Gastrocnemius medialis (tissue), 4 donors: ENCODE measurements at places on chromosomes 7 and 10.

DNA sequence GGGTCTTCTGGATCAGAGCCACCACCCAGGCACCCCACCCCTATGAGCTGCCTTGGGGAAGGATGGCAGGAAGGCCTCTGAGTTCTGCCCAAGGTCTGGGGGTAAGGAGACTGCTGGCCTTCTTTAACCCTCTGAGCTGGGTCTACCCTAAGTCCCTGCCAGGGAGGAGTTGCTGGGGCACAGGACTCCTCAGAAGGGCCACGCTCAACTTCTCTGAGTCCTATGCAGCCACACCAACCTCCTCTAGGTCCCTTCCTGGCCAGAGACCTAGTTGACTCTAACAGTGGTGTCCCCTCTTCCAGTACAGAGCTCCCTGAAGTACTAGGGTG, 2.6 kb upstream of the NEURL1 start:
- DNase-seq, result no peak

GRCh38 chr7:30330134-30331111, 46.0 kb downstream of the ZNRF2 start:
- no peak for DNase-seq

DNA sequence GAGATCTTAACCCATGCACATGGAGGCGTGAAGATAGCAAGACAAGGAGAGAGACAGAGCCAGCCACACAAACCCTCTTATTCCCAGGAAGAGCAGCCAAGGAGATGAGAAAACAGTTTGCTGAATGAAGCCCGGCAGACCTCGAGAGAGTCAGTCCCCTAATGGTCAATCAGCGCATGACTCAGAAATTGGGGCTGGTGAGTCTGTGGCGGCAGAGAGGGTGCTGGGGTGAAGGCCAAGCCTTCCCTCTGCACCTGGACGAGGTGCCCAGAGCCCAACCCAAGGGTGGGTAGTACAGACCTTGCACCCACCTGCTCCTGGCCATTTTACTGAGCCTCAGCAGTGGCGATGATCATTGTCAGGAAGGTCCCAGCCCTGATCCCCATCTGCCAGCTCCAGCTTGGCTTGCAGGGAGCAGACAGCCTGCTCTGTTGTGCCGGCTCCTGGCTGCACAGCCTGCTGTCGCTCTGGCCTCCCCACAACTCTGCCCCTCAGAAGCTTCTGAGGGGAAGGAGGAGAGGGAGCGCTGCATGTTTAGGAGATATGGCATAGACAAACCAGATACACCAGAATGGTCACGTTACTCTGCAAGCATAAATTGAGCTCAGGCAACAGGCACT, 256.6 kb downstream of the RPS24 start:
- DNase-seq, result no peak

DNA sequence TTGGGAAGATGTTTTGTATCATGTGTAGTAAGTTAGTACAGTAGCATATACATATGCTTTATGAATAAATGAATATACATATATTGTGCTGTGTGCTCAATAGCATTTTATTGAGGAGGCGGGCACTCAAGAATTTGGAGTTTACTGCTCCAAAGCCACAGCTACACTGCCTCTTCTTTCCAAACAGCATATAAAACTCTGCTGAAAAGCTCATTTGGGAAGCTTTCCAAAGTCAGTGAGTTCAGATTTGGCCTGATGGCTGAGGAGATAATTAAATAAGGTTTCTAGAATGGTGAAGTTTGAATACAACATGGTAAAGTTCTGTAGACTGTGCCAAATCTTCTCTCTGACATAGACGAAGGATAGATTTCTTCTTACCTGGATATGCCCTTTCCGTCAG, 29.8 kb downstream of the CDK1 start:
- no peak for DNase-seq

DNA sequence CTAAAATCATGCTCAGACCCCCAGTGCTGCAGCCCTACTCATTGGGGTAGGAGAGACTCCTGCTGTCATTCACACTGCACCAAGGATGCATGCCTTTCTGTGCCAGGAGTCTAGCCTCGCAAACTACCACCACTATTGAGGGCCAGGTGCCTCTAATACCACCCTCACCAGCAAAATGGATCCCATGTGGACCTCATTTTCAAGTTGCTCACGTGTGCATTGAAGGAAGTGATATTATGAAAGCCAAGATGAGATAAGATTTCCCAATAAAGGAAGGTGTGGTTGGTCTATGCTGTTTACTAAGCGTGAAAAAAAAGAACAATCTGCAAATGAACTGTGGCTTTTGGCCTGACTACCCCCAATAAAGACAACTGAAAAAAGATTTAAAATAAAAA, 7.2 kb upstream of the LAMTOR4 start:
- DNase-seq, result no peak
